ENCODE measurements at places on chromosomes 1 and 21. TPM values are rescaled to one million over a fixed set of nuclear protein-coding genes. Genes with fewer than 3 reads are reported as not detected.

DNA sequence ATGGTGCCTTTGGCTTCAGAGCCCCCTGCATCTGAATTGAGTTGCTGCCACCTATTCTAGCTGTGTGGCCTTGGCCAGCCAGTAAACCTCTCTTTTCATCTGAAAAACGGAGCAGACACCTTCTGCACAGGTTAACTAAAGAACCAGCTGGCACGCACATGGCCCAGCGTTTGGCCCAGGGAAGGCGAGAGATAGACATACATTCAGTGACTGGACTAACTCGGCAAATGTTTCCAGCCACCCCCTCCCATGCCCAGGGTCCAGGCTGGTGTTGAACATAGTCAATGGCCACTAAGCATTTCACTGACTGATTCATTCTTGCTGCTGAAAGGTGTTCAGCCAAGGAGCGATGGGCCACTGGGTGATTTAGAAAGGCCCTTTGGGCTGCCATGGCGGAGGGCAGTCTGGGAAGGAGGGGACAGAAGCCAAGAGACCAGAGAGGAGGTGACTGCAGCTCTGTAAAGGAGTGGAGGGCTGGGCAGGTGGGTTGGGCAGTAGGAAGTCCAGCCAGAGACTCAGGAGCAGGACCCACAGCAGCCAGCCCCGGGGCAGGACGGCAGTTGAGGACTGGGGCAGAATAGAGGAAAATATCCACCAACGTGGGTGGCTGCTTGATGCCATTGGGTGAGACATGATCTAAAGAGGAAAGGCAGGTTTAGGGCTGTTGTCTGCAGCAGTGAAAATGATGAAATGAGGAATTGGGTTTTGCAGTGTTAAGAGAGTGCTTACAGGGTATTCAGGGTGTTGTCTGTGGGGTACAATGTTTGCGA, 184.3 kb downstream of the HIVEP3 start:
- DNase-seq: no peak

GRCh38 chr1:93649231-93649630, 32.4 kb downstream of the BCAR3 start:
- peak; percentile 54 for DNase-seq

GRCh38 chr21:27695246-27695645, 728.4 kb upstream of the ADAMTS5 start:
- DNase-seq: no peak

- no peak for DNase-seq
These were observed 132.0 kb downstream of the C1orf21 start for GRCh38 chr1:184518736-184519357.

- no peak for DNase-seq
These were observed 85.0 kb upstream of the LYST start for GRCh38 chr1:235951661-235952060.

Gene PLEKHA6
- total RNA-seq: 5.1 TPM

DNA sequence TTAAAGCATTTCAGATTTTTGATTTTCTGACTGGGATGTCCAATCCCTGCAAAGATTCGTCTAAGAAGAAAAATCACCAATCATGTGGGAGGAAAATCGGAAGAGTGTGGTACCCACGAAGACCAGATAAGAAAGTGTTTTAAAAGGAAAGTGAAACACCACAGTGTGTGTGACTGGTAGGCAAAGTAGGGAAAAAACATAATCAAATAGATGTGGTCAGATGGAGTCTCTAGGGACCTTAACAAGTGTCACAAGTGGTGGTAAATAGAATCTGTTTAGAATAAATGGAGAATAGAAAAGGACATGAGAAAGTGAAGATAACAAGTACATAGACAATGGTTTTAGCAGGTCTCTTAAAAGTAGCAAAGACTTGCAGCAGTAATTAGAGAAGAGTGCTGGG, 154.6 kb downstream of the SLC30A10 start:
- DNase-seq: no peak

Gene DENND2C
- total RNA-seq: 5.3 TPM

GRCh38 chr1:18041102-18041501, 66.5 kb upstream of the IGSF21 start:
- DNase-seq: no peak

GRCh38 chr1:113538225-113538624, 147.9 kb downstream of the MAGI3 start:
- peak; percentile 65 for DNase-seq

DNA sequence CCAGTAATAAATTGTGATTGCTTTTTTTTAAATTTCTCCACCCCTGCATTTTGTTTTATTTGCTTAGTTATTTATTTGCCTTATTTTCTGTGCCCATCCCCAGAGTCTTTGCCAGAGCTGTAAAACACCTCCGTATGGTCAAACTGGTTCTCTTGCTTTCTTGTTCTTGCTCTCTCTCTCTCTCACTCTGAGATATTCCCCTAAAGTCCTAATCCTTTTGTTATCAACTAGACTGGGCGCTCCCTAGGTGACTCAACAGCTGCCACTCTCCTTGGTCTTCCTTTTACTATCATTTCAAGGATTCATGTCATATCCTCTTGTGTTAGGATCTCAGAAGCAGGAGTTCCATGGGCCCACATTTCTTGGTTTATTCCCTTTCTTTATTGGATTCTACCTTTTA, 160.0 kb downstream of the PRDM2 start:
- no peak for DNase-seq

DNA sequence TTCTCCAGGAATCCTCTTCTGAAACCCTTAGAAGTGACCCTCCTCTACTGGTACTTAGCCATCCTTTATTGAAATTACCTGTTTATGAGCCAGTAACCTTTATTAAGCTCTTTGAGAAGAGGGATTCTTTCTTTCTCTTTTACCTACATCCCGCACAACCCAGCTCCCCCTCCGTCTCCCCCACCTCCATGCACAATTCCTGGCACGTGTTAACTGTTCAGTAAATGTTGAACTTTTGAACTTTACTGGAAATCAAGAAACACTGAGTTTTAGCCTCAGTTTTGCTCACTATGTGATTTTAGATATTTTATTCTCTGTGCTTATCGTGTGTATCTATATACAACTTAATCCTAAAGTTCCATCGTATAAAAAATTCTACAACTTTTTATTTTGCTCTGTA, 1.8 kb downstream of the TMED5 start:
- peak; percentile 42 for DNase-seq

DNA sequence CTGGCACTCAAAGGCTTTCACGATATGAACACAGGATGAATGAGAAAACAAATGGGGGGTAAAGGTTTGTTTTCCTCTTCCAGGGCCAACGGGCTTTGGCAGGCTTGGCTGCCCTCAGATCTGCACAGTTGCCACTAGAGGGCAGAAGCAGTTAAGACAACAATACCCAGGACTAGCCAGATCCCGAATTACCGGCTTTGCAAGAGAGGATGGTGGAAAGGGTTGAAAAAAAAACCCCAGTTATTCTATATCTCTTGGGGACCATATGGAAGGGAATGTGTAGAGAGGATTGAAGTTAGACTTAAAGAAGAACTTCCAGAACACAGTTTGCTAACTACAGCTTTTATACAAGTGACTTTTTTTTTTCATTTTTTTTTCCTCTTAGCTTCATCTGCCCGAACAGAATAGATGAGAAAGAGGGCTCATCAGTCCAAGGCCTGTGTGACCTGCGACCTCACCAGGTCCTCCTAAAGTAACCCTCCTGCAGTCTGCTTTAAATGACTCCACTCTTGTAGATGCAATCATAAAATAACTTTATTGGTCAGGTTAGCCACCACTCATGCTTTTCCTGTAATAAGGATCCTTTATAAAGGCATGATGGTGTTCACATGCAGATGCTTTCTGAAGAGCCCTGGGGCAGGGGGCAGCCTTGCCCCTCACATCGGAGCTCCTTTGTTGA, 10.7 kb downstream of the FMOD start:
- DNase-seq: peak; percentile 89

GRCh38 chr1:209154912-209155311, 428.6 kb upstream of the CAMK1G start:
- no peak for DNase-seq

All from fibroblast of the aortic adventitia (primary cell).